ENCODE measurements at places on chromosomes 12 and 14. TPM values are rescaled to one million over a fixed set of nuclear protein-coding genes. Genes with fewer than 3 reads are reported as not detected.
A peak's percentile ranks its signal among the peaks of the same experiment; 100 is the strongest.

DNA sequence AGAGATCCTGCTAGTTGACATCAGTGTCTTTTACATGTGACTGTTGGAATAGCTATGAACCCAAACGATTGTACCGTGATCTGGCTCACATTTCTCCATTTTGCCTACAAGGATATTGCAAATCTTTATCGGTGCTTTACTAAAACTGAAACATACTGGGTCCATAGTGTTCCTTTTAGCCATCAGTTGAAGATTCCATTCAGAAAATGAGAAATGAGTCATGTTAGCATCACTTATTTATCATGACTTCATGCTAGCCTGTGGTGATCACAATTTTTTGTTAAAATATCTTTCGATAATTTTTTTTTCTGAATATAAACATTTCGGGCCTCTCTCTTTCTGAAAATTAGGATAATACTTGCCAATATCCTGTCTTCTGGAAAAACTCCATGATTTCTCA, 210.3 kb downstream of the EGLN3 start:
- no peak for DNase-seq

GRCh38 chr12:119828300-119828699, 48.8 kb downstream of the CIT start:
- DNase-seq = no peak

- no peak for DNase-seq
These were observed 1.1 kb upstream of the PRKAG1 start for GRCh38 chr12:49019443-49020324.

- peak; percentile 67 for DNase-seq
These were observed 1.8 kb upstream of the NAB2 start for GRCh38 chr12:57087010-57087690.

Gene ALKBH2
- 28.8 TPM for polyA plus RNA-seq

- no peak for DNase-seq
These were observed 41.4 kb upstream of the NUDT4 start for GRCh38 chr12:93336291-93336741.

DNA sequence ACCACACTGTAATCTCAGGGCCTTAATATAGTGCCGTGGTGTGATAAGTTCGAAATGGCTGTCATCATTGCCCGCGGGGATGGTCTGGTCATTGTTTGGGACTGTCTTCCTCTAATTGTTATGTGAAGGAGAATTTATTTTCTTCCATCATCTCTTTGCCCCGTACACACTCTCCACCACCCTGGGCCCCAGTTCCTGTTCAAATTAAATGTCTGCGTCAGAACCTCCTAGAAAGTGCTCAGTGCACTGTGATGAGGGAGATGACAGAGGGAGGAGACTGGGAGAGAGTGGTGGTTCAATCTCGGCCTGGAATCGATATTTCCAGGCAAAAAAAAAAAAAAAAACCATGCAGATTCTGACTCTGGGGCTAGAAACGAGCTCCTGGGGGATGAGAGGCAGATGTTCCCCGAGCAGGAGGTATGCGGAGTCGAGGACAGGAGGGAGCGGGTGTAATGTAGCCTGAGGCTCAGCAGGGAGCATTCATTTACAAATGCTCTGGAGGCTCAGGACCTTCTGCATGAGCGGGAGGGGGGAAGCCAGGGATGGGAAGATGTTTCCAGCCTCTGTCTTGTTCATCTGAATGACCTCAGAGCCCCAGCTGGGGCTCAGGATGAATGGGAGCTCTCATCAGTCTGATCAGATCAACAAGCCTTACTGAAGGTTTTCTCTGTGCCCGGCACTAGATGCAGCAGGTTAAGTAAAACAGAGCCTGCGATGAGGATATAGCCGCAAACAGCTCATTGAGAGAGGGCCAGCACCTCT, 219.5 kb downstream of the TBX5 start:
- no peak for DNase-seq

DNA sequence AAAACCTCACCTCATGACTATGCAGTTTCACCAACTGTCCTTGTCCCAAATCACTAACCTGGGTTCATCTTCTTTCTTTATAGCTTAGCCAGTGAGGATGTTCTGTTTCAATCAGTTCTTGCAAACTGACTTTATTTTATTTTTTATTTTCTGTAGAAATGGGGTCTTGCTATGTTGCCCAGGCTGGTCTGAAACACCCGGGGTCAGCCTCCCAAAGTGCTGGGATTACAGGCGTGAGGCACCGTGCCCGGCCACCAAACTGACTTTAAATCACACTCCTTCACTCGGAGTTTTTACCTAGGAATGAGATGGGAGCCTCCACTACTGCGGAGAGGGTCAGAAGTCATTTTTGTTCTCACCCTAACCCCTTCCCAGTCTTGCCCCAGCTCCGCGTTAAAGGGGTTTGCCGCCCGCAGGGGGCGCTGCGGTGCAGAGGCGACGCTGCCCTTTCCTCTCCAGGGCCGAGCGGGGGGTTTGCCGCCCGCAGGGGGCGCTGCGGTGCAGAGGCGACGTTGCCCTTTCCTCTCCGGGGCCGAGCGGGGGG, 7.0 kb upstream of the B4GALNT3 start:
- DNase-seq = no peak

Gene TAS2R19
- 1.4 TPM for polyA plus RNA-seq

GRCh38 chr14:68679746-68680467, 113.0 kb downstream of the ZFP36L1 start:
- no peak for DNase-seq

Gene NGB
- 0.07 TPM for polyA plus RNA-seq

Gene GUCY2C
- 0.62 TPM for polyA plus RNA-seq

DNA sequence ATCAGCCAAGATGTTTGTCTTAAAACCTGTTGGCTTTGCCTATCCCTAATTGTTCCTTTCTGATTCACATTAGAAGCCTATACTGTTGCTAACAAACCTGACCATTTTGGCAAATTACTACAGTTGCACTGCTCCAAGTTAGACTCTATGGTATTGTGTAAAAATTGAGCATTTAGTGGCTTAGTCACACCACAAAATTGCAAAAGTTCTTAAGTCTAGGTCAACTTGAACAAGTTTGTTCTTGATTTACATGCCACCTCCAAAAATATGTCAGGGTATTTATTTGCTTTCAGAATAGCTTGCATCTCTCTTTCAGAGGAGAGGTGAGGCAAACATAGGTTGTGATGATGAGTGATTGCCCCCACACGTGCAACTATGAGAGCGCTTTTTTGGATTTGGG, 27.0 kb upstream of the PTHLH start:
- no peak for DNase-seq

DNA sequence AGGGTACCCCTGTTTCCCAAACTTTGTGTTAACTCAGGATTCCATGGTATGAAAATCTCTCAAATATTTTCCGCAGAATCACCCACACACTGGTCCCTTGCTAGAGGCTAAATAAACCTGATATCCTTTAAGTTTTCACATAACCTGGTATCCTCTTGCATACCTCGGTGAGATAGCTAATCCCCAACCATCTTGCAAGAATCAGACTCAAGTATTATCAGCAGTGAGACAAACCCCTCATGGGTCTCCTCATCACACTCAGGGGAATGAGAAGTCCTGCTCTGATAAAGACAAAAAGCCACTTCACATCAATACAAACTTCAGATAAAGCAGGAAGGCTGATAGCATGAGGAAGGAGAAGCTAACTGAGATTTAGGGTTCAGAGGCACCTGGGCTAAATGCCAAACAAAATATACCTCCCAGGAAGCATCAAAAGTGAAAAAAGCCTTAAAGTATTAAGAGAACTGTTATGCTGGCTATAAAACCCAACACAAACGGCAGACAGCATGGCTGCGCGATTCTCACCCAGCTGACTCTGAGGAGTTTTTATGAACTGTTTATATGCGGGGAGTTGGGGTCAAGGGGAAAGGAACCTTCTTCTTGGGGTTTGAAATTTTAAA, 96.5 kb downstream of the FOXN3 start:
- no peak for DNase-seq

GRCh38 chr12:88035907-88036289, 6.7 kb upstream of the C12orf50 start:
- DNase-seq = no peak

GRCh38 chr12:24719293-24719721, 229.6 kb downstream of the BCAT1 start:
- no peak for DNase-seq

- no peak for DNase-seq
These were observed 11.1 kb downstream of the VPS37B start for GRCh38 chr12:122884860-122885259.

Gene SMAGP
- 19.4 TPM for polyA plus RNA-seq

Gene ZNF891
- 3.8 TPM for polyA plus RNA-seq

DNA sequence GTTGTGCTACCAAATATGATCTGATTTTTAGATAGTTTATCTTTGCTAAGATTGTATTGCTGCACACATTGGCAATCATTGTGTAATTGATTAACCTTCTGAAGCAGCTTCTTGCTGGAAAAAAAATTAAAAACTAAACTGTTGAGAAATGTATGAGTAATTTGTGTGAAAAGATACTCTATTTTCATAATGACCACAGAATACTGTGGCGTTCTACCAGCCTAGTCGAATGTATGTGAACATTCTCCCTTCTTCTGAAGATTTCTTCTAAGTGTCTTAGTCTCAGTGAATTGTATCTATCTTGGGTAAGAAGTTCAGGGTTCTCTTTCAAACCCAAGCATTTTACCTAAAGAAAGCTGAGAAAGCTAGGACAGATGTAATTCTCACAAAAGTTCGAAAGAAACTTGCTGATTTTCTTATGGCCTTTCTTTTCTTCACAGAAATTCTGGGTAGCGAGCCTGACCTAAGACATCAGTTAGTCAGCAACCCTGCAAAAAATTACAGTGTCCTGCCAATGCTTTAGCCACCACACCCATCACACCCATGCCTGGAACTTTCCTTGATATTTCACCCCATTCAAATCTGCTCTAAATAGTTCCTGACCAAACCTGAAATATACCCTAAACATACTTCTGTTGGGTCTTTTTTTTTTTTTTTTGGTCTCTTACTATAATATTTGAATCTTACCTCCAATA, 27.1 kb upstream of the C12orf71 start:
- DNase-seq = no peak

Gene TPH2
- polyA plus RNA-seq = 0.14 TPM

Gene RDH12
- 0.84 TPM for polyA plus RNA-seq

DNA sequence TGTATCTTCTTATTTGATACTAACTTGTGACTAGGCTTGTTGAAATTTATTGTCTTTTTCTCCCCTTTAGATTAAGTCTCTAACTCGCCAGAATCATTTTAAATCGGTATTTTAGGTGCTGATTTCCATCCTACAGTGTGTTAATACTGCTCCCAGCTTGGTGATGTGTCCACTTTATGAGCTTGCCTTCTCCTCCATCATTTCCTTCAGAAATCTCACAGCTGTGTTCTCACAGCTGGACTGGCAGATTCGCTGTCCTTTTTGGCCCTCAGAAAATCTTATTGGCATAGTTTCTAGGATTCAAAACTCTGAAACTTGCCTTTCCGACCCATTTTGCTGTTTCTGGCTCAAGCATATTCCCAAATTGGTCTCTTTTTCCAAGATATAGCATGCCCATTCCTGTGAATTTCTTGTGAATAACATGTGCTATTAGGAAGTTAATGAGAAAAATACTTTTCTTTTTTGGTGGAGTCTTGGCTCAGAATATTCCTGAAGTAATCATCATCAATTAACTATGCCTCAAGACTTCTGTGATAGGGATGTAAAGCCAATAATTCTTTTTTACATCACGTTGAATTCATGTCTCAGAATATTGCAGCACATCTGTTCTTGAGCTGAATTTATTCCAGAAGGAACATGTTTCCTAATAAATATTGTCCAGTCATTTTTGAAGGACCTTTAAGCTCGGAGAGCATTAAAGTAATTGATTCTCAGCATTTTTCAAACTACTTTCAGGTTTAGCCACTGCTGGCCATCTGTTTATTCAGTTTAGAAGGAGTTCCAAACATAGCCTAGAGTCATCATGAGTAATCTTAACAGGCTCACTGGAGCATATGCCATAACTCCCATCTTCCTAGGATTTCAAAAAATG, 50.0 kb upstream of the USP44 start:
- no peak for DNase-seq

DNA sequence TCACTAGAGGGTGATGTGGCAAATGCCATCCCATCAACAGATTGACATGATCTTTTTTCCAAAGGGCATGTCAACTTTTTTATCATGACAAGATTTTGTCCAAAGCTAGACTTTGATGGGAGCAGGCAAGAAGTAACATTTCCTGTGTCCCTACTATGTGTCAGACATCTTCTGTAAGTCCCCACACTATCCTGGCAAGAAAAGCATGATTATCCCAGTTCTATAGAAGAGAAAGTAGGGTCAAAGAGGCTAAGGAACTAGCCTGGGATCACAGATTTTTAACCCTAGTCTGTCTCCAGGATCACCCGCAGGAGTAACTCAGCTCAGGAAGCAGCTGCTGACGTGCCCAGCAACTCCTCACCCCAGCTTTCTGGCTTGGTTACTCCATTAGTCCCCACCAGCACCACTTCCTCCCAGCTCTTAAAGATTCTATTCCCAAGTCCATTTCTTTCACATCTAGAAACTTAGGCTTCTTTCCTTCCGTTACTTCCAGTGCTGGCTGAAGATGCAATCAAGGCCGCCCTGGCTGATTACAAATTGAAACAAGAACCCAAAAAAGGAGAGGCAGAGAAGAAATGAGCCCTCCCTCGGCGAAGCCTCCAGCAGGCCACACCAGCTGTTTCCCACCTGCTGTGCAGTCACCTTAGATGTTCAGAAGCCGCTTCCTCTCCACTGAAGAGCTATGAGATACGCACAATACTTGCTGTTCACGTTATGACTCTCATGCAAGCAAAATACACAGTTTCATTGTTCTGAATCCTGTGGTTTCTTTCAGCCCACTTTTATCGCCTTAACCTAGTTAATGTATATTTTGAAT, 6.2 kb downstream of the ISCU start:
- DNase-seq = no peak

DNA sequence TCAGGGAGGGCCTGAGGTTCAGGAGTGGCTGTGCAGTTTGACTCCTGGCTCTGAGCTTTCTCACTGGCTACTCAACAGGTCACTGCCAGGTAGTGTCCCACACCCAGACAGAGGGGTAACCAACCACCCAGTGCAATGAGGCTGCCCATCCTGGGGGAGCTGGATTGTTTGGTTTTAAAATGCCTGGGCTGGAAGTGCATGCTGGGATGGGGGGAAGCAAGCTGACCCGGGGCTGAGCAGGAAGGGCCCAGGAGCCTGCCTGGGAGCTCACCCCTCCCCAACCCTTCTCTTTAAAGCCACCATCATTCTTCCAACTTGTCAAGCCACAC, 12.6 kb upstream of the ABHD12B start:
- DNase-seq = no peak

DNA sequence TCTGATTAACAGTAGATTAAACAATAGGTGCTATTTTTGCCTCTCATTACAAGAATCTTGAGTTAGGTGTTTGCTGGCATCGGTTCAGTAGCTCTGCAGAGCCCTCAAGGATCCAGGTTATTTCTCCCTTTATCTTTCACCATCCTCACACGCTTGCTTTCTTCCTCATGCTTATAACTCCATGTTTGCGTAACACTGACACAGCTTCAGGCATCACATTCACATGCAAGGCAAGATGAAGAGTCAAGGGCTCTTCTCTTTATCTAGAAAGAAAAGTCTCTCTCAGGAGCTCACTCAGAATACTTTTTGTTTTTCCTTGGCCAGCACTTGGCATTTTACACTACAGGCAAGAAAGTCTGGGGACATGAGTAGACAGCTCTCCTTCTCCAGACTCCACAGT, 24.2 kb upstream of the PTHLH start:
- no peak for DNase-seq

Measured in left renal pelvis (tissue), 4 donors.